Activated naive CD8-positive, alpha-beta T cell treated with anti-CD3 and anti-CD28 coated beads, Interleukin-2, amount 10 ng/mL, durations not matched to agents 7 days and 5 days (primary cell): ENCODE measurements at places on chromosomes 11 and 22.

DNA sequence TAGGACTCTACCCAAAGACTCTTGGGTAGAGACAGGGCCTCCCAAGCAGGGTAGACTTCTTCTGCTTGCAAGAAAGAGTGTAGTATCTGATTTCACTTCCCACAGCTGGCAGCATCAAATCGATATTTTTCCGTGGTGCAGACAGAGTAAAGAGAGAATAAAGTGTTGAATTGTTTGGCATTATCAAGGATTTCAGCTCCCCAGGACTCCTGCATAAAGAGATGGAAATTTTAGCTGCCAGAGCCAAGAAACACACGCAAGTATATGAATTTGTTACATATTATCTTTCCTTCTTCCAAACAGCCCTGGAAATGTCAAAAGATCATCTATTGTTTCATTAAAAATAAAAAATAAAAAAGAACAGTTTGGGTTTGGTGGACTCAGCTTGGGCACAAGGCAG is 136.8 kb downstream of the PKNOX2 start:
- no peak for DNase-seq

- DNase-seq, result peak; percentile 40
These were observed 78.9 kb downstream of the FLI1 start for GRCh38 chr11:128772814-128773213.

- no peak for DNase-seq
These were observed 13.8 kb downstream of the MMP20 start for GRCh38 chr11:102611291-102611690.

DNA sequence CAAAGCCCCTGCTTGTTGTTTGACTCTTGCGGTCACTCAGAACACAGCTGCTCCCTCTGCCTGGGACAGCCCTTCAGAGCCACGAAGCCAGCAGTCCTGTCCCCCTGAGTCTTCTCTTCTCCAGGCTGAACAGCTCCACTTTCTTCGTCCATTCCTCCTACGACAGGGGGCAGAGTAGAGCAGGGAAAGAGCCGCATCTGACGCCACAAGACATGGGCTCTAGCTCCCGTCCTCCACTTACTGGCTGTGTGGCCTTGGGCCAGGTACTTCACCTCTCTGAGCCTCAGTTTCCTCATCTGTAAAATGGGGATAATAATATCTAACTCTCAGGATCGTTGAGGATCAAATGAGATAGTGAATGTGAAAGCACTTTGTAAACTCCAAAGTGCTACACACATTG is 29.9 kb downstream of the CHRDL2 start:
- DNase-seq, result no peak

DNA sequence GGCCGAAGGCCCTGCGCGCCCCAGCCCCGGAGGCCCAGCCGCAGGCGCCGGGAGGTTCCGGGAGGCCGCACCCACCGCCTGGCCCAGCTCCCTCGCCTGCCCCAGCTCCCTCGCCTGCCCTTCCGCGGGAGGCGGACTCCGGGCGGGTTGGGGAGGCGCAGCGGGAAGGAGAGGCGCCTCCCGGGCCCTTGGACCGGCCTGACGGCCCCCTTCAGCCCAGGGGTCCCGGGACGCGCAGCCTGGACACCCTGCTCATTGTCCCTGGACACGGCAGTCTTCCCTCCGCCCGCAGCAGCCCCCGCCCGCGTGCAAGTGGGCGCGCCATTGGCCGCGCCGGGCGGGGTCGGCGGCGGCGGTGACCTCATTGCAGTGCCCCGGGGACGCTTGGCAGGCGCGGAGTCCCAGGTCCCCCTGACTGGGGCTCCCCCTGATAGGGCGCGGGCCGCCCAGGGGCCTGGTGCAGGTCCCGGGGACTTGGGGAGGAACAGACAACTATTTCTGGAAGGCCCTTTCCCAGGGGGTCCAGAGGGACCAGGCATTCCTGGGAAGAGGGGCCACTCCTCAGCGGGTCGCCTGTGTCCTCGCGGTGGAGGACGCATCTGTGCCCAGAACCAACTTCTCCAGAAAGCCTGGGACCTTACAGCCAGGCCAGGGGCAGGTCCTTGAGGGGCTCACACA is 501 bp downstream of the CD151 start:
- peak; percentile 71 for DNase-seq

- no peak for DNase-seq
These were observed 14.5 kb downstream of the DGCR2 start for GRCh38 chr22:19107730-19108074.

DNA sequence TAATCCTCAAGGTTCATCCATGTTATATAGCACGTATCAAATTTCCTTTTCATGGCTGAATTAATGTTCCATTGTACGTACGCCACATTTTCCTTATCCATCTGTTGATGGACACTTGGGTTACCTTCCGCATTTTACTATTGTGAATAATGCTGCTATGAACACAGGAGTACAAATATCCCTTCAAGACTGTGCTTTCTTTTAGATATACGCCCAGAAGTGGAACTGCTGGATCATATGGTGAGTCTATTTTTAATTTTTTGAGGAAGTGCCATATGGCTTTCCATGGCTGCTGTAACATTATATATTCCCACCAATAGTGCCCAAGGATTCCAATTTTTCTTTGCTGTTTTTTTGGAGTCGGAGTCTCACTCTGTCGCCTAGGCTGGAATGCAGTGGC is 6.0 kb downstream of the MRPL40 start:
- no peak for DNase-seq

DNA sequence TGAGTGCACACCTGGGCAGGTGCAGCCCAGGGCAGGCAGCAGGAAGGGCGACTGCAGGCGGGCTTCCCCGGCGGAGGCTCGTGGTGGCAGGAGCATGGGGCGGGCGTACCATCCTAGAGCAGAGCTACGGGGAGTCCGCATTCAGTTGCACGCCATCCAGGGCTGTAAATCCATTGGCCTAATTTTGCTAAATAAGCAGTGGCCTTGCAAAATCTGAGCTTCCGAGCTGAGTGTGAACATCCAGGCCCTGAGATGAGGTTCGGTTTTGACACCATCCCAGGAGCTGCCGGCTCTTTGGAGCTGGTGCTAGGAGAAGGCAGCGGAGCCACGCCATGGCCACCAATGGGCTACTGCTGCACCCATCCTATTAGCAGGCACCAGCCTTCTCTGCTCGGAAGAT is 664.8 kb downstream of the BRD1 start:
- no peak for DNase-seq

- no peak for DNase-seq
These were observed 53.9 kb downstream of the CTNND1 start for GRCh38 chr11:57815476-57815875.

DNA sequence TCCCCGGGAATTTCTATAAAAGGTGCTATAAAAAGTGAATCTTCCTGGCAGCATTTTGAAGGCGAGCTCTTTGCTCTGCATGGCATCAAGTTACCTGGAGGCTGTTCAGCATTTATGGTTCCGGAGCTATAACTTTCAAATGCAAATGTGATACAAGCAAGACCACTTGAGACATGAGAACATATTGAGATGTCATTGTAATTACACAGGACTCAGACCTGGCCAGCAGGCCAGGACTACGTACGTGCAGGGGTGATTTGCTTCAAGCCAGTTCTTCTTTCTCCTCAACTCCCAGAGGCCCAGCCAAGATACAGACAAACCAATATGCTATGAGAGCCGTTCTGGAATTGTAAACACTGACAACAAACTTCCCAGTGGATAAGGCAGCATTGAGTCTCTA is 227.4 kb upstream of the FAT3 start:
- no peak for DNase-seq

DNA sequence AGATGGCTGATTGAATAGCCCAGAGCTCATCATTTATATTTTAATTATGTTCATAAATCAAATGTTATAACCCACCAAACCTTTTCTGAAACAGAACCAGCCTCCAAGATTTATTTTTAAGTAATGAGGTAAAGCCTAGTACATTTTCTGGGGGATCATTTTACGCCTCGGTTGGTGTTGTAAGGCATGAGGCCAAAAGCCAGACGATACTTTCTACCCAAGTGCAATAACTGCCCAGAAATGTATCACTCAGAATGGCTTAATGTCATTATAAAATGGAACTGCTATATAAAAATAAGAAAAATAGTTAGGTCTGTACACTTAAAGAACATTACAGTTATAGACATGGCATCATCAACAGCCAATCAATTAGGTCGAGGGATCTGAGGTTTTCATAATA is 283.3 kb downstream of the CADM1 start:
- no peak for DNase-seq

- no peak for DNase-seq
These were observed 9.2 kb downstream of the CRTAM start for GRCh38 chr11:122847466-122847865.

DNA sequence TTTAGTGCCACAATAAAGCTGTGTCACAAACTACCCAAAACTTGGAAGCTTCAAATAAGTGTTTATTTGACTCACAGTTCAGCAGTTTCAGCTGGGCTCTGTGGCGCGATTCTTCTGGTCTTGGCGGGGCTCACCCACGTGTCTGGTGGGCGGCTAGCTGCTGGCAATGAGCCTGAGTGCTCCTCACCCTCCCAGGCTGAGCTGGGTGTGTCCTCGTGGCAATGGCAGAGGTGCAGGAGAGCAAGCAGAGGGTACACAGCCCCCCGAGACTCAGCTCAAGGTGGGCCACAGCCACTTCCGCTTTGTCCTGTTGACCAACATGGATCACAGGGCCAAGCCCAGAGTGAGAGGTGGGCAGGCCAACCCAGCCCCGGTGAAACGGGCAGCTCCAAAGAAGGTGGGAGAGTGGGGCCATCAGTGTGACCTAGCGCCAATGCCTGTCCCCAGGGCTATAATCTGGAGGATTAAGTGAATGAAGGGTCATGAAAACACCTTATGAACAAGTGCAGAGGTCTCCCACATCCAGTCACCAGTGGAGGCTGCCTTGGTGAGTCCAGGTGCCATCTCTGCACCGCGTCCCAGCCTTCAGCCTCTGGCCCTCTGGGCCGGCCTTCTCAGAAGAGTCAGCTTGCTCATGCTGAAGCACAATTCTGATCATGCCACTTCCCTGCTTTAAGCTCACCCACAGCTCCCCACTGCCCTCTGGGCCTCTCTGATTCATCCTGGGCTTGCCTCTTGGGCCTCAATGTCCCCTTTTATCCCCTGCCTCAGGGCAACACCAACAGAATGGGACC is 74.6 kb upstream of the RTL6 start:
- DNase-seq, result peak; percentile 17

- no peak for DNase-seq
These were observed 12.6 kb downstream of the ZDHHC5 start for GRCh38 chr11:57680552-57680874.

DNA sequence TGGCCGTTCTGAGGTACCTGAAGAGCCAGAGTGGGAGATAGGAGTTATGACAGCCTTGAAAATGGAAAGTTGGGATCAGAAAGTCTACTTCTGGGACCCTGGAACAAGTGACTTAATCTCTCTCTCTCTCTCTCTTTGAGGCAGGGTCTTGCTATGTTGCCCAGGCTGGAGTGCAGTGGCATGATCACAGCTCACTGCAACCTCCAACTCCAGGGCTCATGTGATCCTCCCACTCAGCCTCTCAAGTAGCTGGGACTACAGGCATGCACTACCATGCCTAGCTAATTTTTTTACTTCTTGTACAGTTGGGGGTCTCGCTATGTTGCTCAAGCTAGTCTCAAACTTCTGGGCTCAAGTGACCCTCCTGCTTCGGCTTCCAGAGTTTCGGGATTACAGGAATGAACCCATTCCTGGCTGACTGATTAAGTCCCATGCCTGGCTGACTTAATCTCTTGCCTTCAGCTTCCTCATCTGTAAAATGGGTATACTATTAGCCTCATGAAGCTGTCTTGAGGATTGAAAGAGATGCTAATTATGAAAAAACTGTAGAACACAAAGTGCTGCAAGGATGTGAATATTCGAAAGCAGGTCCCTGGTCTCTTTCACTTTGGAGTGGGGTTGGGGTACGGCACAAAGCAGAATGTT is 87.7 kb downstream of the UBASH3B start:
- no peak for DNase-seq

DNA sequence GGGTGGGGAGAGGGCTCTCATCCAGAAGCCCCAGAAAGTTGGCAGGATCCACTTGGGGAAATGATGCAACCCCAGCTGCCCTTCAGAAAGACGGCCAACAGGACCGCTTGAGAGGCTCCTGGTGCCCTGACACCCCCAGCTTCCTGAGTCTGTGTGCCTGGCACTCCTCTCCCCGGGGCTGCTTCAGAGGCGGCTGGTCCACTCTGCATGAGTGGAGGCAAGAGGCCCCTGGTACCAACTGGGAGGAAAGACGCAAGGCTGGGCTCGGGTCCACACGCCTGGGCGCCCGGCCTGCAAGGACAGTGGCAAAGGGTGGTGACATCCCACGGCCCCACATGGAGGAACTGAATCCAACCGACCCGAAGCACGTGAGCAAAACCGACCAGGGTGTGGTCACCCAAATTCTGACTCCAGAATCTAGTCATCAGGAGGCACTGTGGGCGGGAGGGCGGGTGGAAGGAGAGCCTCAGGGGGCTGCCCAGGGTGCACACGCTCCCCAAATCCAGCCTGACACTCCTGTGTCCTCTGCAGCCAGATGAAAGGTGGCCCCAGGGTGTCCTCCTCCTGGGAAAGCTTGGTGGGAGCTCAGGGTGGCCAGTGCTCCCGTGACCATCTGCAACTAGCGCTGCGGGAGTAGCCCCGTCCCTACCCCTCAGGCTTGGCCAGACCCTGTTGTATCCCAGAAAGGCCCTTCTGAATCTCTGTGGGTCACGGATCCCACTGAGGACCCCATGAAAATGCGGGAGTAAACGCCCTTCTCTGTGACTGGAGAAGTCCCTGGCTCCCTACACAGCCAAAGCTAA is 3.7 kb downstream of the RNH1 start:
- no peak for DNase-seq

DNA sequence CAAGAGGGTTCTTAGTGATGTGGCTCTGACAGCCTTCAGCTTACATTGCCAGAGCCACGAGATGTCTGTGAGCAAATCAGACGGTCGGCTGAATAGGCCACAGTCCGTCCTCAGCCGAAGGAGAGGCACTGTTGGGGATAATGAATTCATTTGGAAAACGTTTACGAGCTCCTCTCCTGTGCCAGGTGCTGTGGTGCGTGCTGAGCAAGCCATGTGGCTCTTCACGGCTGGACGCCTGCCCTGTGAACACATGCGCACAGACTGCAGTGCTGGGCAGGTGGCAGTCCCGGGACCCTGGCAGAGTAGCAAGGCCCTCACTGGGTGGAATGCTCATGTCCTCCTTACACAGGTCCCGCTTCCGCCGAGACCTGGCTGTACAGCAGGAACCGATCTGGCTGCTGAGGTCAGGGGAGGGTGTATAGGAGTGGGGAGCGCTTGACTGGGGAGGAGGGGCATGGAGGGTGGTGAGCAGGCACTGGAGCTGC is 6.8 kb downstream of the TBC1D22A start:
- no peak for DNase-seq

DNA sequence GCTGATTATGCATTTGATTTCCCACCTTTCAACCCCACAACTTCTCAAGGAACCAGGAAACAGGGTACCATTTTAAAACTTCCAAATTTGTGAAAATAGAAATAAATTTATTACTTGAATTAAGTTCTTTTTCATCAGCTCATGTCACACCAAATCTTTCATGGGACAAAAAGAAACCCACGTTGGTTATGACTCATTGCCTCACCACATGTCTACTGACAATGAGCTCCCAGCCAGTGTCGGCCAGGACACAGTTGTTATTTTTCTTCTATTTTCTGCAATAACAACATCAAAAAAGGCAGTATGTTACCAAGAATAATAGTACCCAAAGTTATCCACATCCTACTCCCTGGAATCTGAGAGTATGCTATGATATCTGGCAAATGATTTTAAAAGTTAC is 17.3 kb downstream of the MS4A6A start:
- DNase-seq, result no peak
